ENCODE measurements at places on chromosomes 5 and 9.
A peak's percentile ranks its signal among the peaks of the same experiment; 100 is the strongest.

DNA sequence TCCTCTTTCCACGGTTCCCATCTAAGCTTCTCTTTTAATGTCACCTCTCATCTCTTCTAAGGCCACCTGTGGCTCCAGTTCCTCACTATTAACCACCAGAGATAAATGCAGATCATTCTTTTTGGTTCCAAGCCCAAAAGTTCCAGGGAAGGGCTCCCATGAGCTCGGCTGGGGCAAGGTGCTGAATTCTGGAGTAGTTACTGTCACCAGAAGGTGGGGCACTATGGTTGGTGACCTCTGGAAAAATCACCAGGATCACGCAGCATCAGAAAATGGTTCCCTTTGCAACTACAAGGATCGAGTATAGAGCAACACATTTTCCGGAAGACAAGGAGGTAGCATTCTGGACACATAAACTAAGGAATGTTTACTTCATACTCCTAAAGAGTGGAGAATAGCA lies 528.7 kb upstream of the DAP start:
- no peak for DNase-seq

- no peak for DNase-seq
Measured at GRCh38 chr5:143921525-143922311, 109.8 kb downstream of the HMHB1 start.

DNA sequence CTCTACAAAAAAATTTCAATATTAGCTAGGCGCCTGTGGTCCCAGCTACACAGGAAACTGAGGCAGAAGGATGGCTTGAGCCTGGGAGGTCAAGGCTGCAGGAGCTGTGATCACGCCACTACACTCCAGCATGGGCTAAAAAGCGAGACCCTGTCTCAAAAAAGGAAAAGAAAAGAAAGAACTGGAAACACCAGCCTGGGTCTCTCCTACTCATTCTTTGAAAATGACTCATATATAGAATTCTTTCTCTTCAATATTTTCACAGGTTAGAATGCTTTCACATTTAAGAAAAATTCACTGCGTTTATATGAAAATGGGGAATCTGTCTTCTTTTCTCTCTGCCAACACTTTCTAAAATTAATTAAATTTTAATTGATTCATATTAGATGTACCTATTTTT lies 115.6 kb downstream of the TRPM6 start:
- no peak for DNase-seq

- no peak for DNase-seq
Measured at GRCh38 chr5:169116961-169117461, 183.9 kb downstream of the SLIT3 start.

DNA sequence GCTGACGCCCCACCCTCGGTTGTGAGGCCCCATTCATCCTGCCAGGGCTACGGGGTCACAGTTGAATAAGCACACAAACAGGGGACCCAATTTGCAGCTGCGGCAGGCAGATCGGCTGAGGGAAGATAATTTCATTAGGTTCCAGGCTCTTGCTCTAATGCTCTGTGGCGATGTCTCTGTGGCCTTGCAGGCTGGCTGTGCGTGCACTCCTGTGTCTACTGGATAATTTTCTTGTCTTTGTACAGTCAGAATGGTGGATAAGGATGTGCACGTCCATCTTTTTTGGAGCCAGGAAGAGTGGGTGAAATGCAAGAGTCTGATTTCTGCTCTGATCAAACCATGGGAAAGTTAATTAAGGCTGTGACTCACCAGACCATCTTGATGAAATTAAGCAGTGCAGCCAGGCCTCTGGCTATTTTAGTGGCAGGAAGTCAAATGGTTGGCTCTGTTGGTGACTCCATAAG lies 39.2 kb downstream of the NSG2 start:
- no peak for DNase-seq

- no peak for DNase-seq
Measured at GRCh38 chr5:138252944-138253343, 21.5 kb downstream of the GFRA3 start.

GRCh38 chr9:120545701-120546550 lies 34.0 kb downstream of the CDK5RAP2 start:
- DNase-seq, result no peak

DNA sequence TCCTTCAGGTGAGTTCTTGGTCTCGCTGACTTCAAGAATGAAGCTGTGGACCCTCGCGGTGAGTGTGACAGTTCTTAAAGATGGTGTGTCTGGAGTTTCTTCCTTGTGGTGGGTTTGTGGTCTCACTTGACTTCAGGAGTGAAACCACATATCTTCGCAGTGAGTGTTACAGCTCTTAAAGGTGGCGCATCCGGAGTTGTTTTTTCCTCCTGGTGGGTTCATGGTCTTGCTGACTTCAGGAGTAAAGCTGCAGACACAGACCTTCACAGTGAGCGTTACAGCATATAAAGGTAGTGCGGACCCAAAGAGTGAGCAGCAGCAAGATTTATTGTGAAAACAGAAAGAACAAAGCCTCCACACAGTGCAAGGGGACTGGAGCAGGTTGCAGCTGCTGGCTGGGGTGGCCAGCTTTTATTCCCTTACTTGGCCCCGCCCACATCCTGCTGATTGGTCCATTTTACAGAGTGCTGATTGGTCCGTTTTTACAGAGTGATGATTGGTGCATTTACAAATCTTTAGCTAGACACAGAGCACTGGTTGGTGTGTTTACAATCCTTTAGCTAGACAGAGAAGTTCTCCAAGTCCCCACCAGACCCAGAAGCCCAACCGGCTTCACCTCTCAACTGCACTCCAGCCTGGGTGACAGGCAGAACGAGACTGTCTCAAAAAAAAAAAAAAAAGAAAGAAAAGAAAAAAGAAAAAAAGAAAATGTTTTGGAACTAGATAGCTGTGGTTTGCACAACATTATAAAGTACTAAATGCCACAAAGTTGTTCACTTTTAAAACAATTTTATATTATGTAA lies 9.1 kb upstream of the ERMP1 start:
- DNase-seq, result peak; percentile 30

Data from activated naive CD8-positive, alpha-beta T cell treated with anti-CD3 and anti-CD28 coated beads, Interleukin-2, amount 50 U/mL, for 16 hours (primary cell).